ENCODE measurements at places on chromosomes 1 and 21.

DNA sequence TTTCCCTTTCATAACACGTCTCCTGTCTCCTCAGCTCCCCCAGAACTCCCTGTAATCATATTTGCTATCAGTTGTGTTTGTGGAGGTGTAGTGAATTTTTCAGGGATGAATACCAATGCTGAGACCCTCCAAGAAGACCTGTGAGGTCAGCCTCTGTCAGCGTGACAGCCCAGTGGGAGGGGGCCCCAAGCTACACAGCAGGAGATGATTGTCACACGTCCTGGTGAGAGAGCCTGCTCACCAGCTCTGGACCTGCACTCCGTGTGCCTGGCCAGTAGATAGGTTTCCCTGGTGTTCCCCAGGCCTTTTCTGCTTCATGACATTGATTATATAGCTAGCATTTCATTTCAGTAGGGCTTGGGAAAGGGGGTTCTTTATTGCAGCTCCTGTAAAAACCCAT, 421.5 kb downstream of the KIF26B start:
- no peak for ATAC-seq

DNA sequence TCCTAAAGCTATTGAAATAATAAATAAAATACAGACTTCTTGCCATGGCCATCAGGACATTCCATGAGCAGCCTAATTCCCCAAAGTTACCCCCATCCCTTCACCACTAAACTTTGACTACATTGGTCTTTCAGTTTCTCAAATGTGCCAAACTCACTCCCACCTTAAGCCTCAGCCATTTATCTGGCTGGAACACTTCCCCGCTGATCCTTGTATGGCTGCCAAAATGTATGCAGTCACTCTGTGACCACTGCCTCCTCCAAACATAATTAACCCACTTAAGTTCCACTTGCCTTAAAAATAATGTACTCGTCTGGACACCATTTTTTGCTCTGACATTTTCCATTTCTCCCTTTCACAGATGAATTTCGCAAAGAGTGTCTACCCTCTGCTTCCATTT, 407.4 kb downstream of the NTNG1 start:
- no peak for ATAC-seq

- ATAC-seq: no peak
Measured at GRCh38 chr1:170823120-170823519, 112.2 kb upstream of the MROH9 start.

GRCh38 chr21:44637018-44637850, at the start of gene KRTAP10-10:
TSS of gene KRTAP10-10 (plus strand) at chr21:44637356. CDS start at chr21:44637418, 62 bp downstream.
- no peak for ATAC-seq

GRCh38 chr1:3212453-3213355, 143.7 kb downstream of the PRDM16 start:
- no peak for ATAC-seq

GRCh38 chr21:45876381-45877170, 105.0 kb upstream of the COL6A1 start:
- no peak for ATAC-seq

DNA sequence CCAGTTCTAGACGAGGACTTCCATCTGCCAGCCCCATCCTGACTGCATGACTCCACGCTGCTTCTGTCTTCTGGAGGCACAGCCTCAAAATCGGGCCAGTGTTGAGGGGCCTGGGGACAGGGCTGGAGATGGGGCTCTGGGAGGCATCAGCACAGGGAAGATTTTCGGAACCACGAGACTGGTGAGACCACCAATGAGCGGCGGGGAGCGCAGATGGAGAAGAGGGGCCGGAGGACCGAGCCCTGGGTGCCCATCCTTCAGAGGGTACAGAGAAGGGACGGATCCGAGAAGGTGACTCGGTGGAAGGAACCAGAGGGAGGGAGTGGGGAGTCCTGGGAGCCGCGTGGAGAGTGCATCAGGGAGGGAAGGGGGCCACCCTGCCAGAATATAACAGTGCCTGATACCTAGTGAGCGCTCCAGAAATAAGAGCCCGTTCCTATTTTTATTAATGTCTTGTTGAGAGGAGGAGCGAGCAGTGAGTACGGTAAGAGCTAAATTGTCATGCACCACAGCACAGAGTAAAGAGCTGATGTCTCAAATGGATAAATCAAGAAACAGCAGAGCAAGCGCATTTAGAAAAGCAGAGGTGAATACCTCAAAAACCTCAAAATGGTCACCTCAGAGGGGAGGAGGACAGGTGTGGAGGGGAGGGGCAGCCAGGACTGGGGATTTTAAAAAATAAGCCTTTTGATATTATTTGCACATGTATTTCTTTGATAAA, 26.2 kb upstream of the KIF26B start:
- ATAC-seq: no peak

- no peak for ATAC-seq
Measured at GRCh38 chr21:32558106-32558505, 27.2 kb downstream of the TCP10L start.

GRCh38 chr1:26614655-26615411, 81.0 kb upstream of the ARID1A start:
- ATAC-seq: no peak

- peak; percentile 90 for ATAC-seq
Measured at GRCh38 chr21:21897275-21897883, 899.2 kb downstream of the NCAM2 start.

GRCh38 chr1:169193191-169193850, 86.8 kb downstream of the ATP1B1 start:
- ATAC-seq: no peak

DNA sequence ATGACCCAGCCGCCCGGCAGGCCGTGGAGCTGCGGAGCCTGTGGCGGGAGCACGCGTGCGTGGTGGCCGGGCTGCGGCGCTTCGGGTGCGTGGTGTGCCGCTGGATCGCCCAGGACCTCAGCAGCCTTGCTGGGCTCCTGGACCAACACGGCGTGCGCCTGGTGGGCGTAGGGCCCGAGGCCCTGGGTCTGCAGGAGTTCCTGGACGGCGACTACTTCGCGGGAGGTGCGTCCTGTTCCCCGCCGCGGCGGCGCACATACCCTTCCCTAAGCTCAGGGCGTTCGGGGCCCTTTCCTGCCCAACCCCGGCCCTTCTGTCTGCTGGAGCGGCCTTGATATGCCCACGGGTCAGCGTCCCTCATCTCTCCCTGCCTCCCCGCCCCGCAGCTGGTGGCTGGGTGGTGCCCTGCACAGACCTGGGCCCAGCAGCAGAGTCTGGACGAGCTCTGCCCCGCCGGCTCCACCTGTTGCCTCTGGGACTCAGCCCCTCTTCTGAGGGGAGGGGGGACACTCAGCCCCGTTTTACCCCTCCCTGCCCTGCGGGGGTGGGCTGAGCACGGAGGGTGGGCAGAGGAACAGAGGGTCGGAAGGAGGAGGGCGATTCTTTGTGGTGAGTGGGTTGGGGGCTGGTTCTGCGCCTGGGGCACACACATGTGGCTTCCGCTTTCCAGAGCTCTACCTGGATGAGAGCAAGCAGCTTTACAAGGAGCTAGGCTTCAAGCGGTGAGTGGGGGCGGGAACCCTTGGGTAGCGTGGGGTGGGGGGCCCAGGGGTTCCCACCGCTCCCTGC, 688 bp downstream of the PRXL2B start:
- peak; percentile 1 for ATAC-seq

GRCh38 chr1:162230096-162230495, 146.6 kb downstream of the SPATA46 start:
- peak; percentile 63 for ATAC-seq

DNA sequence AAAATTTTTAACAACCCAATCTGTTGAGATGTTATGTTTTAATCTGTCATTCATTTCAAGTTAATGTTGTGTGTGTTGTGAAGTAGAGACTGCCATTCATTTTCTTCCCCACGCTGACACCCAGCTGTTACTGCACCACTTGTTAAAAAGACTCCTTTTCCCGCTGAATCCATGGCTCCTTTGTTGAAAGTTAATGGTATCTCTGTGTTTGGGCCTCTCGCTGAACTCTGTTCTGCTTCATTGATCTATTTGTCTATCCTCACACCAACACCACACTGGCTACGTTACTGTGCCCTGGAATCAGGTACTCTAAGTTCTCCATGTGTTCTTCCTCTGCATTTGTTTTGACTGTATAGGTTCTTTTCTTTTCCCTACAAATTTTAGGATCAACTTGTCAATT, 58.2 kb downstream of the PDE9A start:
- no peak for ATAC-seq

DNA sequence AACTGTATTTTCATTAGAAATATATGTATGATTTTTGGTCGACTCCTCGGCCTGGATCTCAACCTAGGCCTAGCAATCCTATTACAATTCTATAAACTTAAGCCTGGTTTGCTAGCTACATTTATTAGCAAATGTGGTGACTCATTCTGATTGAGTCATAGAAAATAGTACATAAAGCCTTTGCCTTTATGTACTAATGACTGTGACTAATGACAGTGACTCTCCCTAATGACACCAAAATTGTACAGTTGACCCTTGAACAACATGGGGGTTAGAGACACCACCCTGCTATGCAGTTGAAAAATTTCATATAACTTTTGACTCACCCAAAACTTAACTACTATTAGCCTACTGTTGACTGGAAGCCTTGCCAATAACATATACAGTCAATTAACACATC, 78.9 kb downstream of the CLEC20A start:
- ATAC-seq: peak; percentile 99

DNA sequence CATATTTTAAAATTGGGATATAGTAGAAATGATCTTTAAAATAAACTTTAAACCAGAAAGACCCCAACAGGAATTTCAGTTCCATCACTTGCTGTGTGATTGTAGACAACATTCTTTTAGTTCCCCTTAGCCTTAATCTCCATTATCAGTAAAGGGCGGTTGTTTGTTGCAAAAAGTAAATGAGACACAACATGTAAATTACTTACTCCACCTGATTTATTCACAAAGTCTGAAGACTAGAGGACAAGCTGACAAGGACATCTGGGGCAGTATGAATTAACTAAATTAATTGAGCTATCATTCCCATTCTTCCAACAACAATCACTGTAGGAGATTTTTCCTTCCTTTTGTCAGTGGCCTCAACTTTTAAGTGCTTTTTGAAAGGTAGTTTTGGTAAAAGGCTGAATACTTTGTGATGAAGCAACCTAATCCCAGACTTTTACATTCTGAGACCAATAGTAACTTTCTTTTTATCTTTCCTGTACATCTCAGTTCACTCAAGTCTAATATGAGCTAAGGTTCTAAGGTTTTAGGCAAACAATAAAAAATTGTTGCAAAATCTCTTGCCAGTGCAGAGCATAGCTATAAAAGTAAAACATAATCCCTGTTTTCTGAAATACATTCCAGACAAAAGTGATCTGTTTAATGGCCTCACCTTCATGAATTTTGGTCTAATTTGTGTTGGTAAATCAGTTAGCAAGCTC, 6.2 kb downstream of the SLC19A2 start:
- no peak for ATAC-seq

- no peak for ATAC-seq
Measured at GRCh38 chr1:1198423-1199140, 7.8 kb downstream of the TNFRSF18 start.

DNA sequence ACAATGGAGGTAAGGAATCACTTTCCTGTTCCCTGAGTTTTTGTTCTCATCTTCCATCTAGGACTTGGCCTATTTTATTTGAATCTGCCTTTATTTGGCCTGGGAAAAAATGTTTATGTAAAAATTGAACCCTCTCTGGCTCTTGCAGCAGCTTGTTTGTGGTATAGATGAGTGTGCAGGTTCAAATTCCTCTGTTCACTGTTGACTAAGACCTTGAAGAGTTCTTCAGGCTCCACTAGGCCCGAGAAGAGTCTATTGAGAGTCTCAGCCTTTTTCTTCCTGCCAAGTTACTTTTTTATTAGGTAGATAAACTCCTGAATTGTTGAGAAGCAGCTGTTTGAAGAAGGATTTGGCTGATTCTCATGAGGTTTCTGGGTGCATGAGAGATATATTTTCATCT, 248.8 kb upstream of the ADGRL2 start:
- ATAC-seq: no peak

GRCh38 chr21:37139154-37139553, 66.1 kb downstream of the TTC3 start:
- no peak for ATAC-seq

DNA sequence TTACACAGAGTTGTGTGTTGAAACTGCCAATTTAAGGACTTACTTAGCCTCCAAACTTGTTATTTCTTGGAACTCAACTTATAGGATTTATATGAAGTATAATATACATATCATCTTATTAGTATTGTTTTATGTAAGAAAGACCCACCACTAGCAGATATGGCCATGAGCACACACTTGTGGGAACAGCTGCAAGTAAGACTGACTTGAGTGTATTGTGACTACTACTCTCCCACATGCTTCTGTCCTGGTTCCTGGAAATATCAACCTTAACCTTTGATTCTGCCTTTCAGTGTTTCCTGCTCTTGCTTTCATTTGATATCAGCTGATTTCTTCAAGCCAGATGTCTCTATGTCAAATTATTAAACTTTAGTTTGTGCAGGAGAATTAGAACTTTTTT, 175.3 kb downstream of the MAGI3 start:
- no peak for ATAC-seq

DNA sequence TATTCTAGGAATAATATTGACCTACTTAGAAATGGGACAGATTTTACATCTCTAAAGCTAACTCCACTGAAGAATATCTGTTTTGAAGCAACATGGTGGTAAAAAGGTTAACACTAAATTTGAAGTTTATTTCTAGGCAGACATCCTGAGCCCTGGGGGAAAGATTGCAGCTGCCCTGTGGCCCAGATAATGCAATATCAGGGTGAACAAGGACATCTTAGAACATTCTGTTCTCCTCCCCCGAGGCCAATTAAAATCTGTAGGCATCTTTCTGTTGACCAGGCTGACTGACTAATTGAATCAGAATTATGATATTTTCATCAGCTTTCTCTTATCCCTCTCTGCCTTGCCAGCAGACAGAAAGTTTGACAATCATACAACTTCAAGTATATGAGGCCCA, 149.8 kb upstream of the DUSP10 start:
- ATAC-seq: no peak

DNA sequence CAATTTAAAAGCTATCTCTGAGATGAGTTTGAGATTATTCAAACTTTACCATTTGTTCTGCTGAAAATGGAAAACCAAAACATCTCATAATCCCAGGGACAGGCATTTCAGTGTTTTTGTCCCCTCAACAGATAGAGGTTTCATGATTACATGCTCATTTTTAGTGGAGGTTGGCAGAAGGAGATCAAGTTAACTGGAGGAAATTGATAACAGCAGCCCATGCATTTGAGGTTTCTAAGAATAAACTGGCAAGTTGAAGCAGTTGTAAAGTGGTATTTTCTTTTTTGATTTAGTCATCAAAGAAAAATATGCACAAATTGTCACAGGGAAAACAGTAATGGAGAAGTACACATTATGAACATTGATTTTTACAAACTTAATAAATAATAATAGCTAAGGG, 205.8 kb downstream of the PLA2G4A start:
- no peak for ATAC-seq

GRCh38 chr1:31583995-31584868, 7.9 kb downstream of the TINAGL1 start:
- ATAC-seq: no peak

- ATAC-seq: no peak
Measured at GRCh38 chr1:21239221-21239620, 51.0 kb downstream of the ECE1 start.

- peak; percentile 74 for ATAC-seq
Measured at GRCh38 chr21:45874716-45875415, 106.7 kb upstream of the COL6A1 start.

DNA sequence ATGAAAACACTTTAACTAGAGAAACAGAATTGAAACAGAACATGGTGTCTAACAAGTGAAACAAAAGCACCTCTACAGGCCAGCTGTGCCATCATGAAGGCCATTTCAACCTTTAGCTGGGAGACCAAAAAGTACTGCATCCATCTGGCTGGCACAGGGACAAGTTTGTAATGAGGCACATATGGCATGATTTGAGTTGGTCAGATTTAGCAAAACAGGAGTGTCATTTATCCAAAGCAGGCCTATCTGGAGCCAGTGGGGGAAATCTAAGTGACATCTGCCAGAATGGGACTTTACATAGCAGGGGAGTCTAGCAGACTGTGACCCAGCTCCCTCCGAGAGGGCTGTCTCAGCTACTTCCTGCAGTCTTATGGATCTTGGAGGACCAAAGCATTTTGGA, 51.9 kb downstream of the DNTTIP2 start:
- ATAC-seq: no peak

Measured in esophagus mucosa (tissue), 1 donor.